ENCODE measurements at places on chromosomes 2 and 18.

GRCh38 chr2:230865766-230866755, 1.3 kb downstream of the ITM2C start:
- no peak overlapping the region for H3K27ac ChIP-seq
- peaks cover 46% of the 10 kb centered on the region for H3K27me3 ChIP-seq
- no peak for DNase-seq

DNA sequence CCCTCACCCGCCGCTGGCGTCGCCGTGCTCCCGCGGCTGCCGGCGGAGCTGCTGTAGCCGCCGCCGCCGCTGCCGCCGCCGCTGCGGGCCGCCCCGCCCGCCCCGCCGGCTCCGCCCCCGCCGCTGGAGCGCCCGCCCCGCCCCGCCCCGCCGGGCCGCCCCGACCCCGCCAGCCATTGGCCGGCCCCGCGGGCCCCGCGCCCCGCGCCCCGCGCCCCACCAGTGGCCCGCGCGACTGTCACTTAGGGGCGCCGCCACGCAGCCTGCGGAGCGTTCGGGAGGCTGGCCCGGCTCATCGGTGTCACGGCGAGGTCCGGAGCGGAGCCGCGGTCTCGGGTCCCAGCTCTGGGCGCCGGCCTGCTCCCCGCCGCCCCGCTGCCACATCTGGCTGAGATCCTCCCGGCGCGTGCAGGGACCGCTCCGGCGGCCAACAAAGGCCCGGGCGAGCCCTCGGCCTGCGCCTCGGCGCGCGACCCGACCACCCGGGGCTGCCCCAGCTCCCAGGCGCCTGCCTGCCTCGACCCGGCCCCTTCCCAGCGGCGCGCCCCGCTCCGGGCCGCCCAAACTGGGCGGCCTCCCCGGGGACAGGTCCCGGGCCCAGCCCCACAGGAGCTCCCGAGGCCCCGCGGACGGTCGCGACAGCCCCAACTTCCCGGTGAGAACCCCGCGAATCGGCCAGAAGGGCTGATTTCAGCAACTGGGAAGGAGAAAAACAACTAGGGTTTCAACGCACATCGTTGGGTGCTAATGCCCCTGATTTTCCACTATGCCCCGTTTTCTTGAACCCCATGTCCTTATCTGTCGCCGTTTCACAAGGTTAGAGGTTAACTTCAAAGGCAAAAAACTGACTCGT, at the start of gene MGAT4A:
Gene MGAT4A (minus strand): TSS at position 92 of the 853 bp plus-strand sequence. CDS start 4,800 bp downstream, outside the sequence.
- H3K4me3 ChIP-seq = peak within 1 kb of the TSS; percentile 88
- peaks cover 71% of the 10 kb centered on the region for H3K4me1 ChIP-seq
- peaks cover 11% of the 10 kb centered on the region for H3K36me3 ChIP-seq

GRCh38 chr2:45264227-45265225, 255.3 kb upstream of the SIX2 start:
- no peak for DNase-seq
- no peaks in the 10 kb centered on the region for H3K36me3 ChIP-seq
- H3K4me1 ChIP-seq = peaks cover 8% of the 10 kb centered on the region
- no peak overlapping the region for H3K4me3 ChIP-seq
- peaks cover 10% of the 10 kb centered on the region for H3K27me3 ChIP-seq

DNA sequence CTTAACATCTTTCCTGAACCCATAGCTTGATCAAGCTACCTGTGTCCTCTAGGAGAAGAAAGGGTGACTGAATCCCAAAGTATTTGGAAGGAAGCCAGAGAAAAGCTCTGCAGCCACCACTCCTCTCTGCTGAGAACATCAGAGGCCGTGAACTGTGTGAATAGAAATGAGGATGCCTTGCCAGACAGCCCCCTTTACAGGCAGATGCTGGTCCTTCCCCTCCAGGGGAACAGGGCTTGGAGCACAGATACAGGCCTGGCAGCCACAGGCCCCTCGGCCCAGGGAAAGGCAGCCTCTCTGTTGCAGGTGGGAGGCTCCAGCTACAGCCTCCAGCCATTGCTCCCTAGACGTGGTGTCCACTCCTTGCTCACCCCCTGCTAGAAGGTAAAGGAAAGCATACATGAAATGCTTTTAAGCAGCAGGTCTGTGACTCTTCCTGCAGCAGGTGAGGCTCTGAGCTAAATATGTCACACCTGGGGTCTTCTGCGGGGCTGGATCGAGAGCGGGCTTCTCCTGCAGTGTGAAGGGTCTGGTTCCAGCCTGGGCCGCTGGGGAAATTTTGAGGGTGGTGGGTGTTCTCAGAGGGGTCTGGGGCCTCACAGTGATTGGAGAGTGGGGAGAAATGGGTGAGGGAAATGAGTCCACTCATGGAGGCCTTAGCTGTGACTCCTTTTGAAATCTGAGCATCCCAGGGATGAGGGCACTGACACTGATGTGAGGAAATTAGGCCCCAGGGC, 234.0 kb downstream of the KLHL29 start:
- H3K27ac ChIP-seq = no peak overlapping the region
- H3K36me3 ChIP-seq = no peaks in the 10 kb centered on the region
- peaks cover 7% of the 10 kb centered on the region for H3K4me1 ChIP-seq
- DNase-seq = no peak
- H3K27me3 ChIP-seq = peaks cover 7% of the 10 kb centered on the region

GRCh38 chr2:105404736-105405135, 5.9 kb upstream of the FHL2 start:
- no peaks in the 10 kb centered on the region for H3K4me1 ChIP-seq
- no peaks in the 10 kb centered on the region for H3K36me3 ChIP-seq
- DNase-seq = no peak
- H3K27ac ChIP-seq = no peak overlapping the region
- peaks cover 45% of the 10 kb centered on the region for H3K27me3 ChIP-seq

DNA sequence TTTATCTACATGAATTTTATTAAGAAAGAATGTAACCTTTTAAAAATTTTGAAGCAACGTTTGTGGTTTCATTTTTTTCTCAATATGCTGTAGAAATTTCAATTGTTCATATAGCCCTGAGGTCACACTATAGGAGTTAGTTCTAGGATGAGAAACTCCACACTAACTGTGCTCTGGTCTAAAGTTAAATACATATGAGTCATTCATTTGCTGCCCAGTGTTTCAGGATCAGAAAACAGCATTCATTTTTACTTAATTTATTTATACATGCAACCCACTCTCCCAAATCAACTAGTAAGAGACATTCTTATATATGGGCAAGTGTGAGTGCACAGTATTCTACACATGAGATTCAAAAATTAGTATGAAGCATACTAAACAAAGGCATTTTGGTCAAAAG, 137.9 kb downstream of the DOCK10 start:
- no peak for DNase-seq
- H3K27me3 ChIP-seq = no peaks in the 10 kb centered on the region
- peaks cover 40% of the 10 kb centered on the region for H3K4me1 ChIP-seq
- H3K4me3 ChIP-seq = no peak overlapping the region
- H3K36me3 ChIP-seq = peaks cover 59% of the 10 kb centered on the region
- H3K27ac ChIP-seq = no peak overlapping the region

DNA sequence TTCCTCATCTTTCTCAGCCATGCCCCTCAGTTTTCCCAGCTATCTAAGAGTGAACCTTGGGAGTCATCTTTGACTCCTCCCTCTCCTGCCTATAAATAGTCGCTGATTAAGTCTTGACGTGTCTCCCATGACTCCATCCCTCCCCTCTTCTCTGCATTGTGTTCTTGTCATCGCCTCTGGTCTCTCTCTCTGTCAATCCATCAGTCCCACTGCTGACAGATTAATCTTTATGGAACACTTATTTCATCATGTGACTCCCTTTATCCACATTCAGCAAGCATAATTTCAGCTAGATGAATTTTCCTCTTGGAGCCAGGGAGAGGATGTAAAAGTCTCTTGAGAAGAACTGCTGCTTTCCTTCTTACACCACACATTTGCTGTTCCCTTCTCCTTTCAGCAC, 9.4 kb downstream of the ADAM23 start:
- H3K4me3 ChIP-seq = no peak overlapping the region
- no peaks in the 10 kb centered on the region for H3K4me1 ChIP-seq
- H3K27ac ChIP-seq = no peak overlapping the region
- no peak for DNase-seq
- H3K36me3 ChIP-seq = no peaks in the 10 kb centered on the region
- H3K27me3 ChIP-seq = peaks cover 30% of the 10 kb centered on the region

GRCh38 chr2:206354129-206354528, 79.7 kb downstream of the ZDBF2 start:
- no peaks in the 10 kb centered on the region for H3K4me1 ChIP-seq
- H3K4me3 ChIP-seq = no peak overlapping the region
- DNase-seq = no peak
- H3K27ac ChIP-seq = no peak overlapping the region
- H3K36me3 ChIP-seq = no peaks in the 10 kb centered on the region
- peaks cover 8% of the 10 kb centered on the region for H3K27me3 ChIP-seq

GRCh38 chr2:235007664-235008457, 56.0 kb downstream of the SH3BP4 start:
- H3K27ac ChIP-seq = no peak overlapping the region
- no peaks in the 10 kb centered on the region for H3K4me1 ChIP-seq
- no peak for DNase-seq
- no peaks in the 10 kb centered on the region for H3K36me3 ChIP-seq
- H3K4me3 ChIP-seq = no peak overlapping the region

- DNase-seq = no peak
- H3K36me3 ChIP-seq = peaks cover 4% of the 10 kb centered on the region
- H3K27ac ChIP-seq = no peak overlapping the region
Measured at GRCh38 chr2:8479298-8479697, 202.6 kb upstream of the ID2 start.

- H3K27ac ChIP-seq = no peak overlapping the region
- no peak overlapping the region for H3K4me3 ChIP-seq
- H3K27me3 ChIP-seq = no peaks in the 10 kb centered on the region
- no peaks in the 10 kb centered on the region for H3K4me1 ChIP-seq
Measured at GRCh38 chr2:138949517-138949916, 169.3 kb upstream of the NXPH2 start.

DNA sequence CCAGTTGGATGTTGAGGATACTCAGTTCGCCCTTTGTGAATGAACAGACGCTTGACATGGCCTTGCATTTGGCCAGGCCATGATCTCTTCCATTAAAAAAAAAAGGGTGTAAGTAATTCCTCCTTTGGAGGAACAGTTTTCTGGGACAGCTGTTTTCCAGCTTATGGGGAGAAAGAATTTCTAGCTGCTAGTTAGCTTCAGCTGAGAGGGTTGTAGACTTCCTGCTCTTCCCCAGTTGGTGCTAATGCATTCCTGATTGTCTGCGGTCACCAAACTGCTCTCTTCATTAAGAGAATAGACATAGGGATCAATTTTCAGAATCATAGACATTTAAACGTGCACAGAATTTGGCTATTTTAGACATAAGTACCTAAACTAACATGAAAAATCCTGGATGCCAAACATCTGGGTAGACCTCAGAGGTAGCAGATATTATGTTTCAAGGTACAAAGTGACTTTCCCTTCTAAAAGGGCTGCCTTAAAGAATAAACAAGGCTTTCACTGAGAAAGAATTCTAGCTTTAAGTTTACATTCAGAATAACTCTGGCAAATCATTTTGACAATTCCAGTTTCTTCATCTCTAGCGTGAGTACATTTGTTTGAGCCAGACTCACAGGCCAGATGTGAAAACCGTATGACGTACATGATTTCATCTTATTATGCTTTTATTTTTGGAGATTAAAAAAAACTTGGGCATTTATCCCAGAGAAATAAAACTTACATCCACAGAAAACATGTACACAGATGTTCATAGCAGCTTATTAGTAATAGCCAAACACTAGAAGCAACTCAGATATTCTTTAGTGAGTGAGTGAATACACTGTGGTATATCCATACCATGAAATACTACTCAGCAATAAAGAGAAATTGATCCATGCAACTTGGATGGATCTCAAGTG, 71.2 kb downstream of the MAIP1 start:
- H3K4me1 ChIP-seq = no peaks in the 10 kb centered on the region
- H3K4me3 ChIP-seq = no peak overlapping the region
- no peak for DNase-seq
- no peaks in the 10 kb centered on the region for H3K36me3 ChIP-seq

- peaks cover 20% of the 10 kb centered on the region for H3K27me3 ChIP-seq
- no peak overlapping the region for H3K4me3 ChIP-seq
- H3K27ac ChIP-seq = no peak overlapping the region
- peak; percentile 48 for DNase-seq
Measured at GRCh38 chr2:84741182-84741822, 139.6 kb downstream of the TRABD2A start.

DNA sequence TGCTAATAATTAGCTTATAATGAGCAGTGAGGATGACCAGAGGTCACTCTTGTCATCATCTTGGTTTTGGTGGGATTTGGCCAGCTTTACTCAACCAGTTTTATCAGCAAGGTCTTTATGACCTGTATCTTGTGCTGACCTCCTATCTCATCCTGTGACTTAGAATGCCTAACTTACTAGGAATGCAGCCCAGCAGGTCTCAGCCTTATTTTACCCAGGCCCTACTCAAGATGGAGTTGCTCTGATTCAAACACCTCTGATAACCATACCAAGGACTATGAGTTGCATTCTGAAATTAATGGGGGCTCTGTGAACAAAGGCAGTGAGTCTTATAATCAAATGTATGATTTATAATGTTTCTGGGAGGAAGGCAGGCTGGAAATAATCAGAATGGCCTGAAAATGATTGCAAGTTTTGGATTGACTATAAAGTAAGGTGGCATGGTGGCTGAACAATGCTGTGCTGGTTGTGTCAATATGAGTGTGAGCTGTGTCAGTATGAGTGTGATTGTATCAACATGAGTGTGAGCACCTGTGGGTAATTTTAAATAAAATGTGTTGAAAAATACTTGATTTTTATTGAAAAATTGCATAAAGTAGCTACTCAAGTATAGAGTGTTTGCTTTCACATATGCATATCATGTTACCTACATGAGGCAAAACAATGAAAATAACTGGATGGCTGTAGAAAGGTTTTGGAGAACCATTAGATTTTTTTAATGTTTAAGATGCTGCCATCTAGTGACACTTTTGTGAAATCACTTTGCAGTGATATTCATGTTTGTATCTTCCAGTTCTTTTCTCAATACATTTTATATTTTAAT, 103.0 kb downstream of the KYNU start:
- DNase-seq = no peak
- no peak overlapping the region for H3K27ac ChIP-seq
- H3K36me3 ChIP-seq = no peaks in the 10 kb centered on the region
- no peaks in the 10 kb centered on the region for H3K4me1 ChIP-seq
- H3K4me3 ChIP-seq = no peak overlapping the region
- H3K27me3 ChIP-seq = peaks cover 10% of the 10 kb centered on the region

GRCh38 chr2:88880441-88880953, 189.0 kb downstream of the RPIA start:
- H3K27me3 ChIP-seq = peaks cover 10% of the 10 kb centered on the region
- no peak overlapping the region for H3K27ac ChIP-seq
- peaks cover 2% of the 10 kb centered on the region for H3K4me1 ChIP-seq
- no peak overlapping the region for H3K4me3 ChIP-seq
- DNase-seq = no peak

DNA sequence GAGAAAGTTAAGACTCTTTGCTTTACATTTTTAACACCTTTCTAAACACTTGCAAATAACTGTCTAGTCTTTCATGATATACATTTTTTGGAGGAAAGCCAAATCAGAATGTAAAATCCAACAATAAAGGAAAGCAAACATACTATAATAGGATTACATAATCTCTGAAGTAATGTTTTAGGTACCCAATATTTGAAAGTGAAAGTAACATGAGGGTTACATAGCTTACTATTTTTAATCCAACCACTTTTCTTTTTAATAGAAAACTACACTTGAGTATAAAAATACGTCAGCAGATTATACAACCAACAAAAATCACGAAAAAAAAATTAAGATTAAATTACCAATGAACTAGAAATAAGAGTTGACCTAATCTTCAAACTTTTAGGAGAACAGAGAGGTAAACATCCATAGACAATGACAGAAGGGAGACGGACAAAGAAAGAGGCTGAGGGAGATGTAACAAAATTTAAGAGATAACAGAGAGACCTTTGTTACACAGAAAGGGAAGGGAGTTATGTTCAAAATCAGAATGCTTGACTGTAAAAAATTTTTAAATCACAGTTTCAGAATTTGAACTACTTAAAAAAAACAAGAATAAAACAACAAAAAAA, 150.0 kb downstream of the IKZF2 start:
- no peak overlapping the region for H3K4me3 ChIP-seq
- no peak for DNase-seq
- peaks cover 27% of the 10 kb centered on the region for H3K27me3 ChIP-seq
- H3K36me3 ChIP-seq = peaks cover 7% of the 10 kb centered on the region
- H3K27ac ChIP-seq = no peak overlapping the region

Data from activated T-helper 2 cell treated with anti-CD3 and anti-CD28 coated beads, Interferon-gamma antibody, Interleukin-2, Interleukin-4, amounts not matched to agents 10 μg/mL and 5 μg/mL and 100 μg/mL, durations not matched to agents 14 hours and 24 hours and 36 hours (primary cell).